Activated T-helper 1 cell treated with anti-CD3 and anti-CD28 coated beads, Interleukin-2, amount 50 U/mL, for 16 hours (primary cell): ENCODE measurements at places on chromosomes 12 and 14.

DNA sequence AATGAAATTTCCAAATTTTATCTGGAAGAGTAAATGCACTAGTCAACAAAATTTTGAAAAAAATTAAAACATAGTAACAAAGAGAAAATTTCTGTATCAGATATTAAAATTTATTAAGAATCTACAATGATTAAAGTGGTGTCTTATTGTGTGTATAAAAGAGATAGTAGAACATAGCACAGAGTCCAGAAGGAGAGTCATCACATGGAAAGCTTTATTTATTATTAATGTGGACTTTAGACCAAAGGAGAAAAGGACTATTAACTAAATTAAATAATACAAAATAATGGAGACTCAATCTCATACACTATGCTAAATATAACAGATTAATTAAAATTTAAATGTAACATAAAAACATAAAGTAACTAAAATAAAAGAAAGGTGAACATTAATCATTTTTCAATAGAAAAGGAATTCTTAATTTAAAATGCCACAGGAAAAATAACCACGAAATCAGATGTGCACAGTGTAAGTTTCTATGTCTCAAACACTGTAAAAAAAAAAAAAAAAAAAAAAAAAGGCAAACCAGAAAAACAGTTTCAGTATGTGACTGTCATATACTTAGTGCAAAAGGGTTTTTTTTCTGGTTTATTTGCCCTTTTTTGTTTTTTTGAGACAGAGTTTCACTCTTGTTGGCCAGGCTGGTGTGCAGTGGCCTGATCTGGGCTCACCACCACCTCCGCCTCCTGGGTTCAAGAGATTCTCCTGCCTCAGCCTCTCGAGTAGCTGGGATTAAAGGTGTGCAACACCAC is 95.4 kb downstream of the MYF5 start:
- no peak for DNase-seq

GRCh38 chr12:79250960-79251755 is 386.6 kb downstream of the SYT1 start:
- DNase-seq, result no peak

GRCh38 chr14:37469650-37470049 is 125.4 kb downstream of the FOXA1 start:
- no peak for DNase-seq

- DNase-seq, result peak; percentile 31
Observed at GRCh38 chr12:47744005-47744651, 14.6 kb downstream of the RAPGEF3 start.

GRCh38 chr14:69631509-69631908 is 20.1 kb downstream of the SUSD6 start:
- DNase-seq, result no peak

DNA sequence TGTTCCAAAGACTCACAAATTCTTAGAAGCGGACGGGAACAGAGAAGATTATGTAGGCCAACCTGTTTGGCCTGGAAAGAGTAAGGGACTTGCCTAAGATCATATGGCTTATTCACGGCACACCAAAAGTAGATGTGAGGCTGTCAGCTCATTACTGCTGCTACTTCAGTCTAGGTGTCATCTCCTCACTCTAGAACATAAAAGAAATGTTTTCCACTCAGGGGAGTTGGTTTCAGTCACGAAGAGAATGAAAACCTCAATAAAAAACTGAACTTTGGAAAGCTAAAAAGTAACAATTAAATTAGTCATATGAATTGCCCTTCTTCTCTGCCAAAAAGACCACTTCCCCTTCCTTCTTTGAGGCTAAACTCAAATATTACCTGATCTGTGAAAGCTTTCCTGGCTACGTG is 658 bp upstream of the CEP128 start:
- DNase-seq, result no peak

GRCh38 chr12:47400266-47400665 is 305.6 kb downstream of the RPAP3 start:
- DNase-seq, result no peak

DNA sequence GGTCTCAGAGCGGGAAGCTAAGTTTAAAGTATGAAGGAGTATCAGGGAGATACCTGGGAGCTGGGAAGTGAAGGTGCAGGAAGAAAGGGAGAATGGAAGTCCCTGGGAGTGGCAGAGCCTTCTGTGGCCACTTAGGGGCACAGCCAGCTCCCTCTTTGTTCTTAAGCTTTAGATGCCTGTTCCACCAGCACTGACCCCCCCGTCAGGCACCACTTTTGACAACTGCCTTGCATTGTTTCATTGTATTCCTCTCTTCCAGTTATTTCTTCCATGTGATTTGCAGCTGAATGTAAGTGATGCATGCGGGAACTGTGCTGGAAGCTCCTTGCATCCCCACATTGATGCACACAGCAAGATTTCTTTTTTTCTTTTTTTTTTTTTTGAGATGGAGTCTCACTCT is 2.6 kb downstream of the GALNT16 start:
- DNase-seq, result no peak

GRCh38 chr12:114392909-114393308 is 13.0 kb downstream of the TBX5 start:
- no peak for DNase-seq

GRCh38 chr14:46008348-46008747 is 643.2 kb downstream of the RPL10L start:
- DNase-seq, result no peak

- DNase-seq, result no peak
Observed at GRCh38 chr14:69059658-69060623, 80.8 kb upstream of the ACTN1 start.

DNA sequence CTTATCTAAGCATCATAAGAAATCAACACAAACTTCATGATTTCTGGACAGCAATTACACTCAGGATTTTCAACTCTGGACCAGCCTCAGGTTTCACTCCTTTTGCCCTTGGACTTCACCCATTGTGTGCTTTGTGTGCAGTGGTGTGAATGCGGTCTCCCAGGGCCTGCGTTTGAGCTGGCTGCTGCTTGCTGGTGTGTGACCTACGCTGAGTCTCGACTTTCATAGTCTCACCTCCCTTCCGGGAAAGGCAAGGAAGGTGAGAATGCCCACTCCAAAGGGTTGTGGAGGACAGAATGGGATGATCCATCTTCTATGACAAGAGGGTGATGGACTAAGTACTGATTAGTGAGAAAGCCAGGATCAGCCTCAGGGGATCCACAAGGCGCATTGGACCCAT is 228.8 kb downstream of the C12orf75 start:
- no peak for DNase-seq

- no peak for DNase-seq
Observed at GRCh38 chr12:10392394-10392930, 2.6 kb upstream of the KLRK1 start.

- DNase-seq, result no peak
Observed at GRCh38 chr14:105817971-105818711, 291.8 kb downstream of the TMEM121 start.

DNA sequence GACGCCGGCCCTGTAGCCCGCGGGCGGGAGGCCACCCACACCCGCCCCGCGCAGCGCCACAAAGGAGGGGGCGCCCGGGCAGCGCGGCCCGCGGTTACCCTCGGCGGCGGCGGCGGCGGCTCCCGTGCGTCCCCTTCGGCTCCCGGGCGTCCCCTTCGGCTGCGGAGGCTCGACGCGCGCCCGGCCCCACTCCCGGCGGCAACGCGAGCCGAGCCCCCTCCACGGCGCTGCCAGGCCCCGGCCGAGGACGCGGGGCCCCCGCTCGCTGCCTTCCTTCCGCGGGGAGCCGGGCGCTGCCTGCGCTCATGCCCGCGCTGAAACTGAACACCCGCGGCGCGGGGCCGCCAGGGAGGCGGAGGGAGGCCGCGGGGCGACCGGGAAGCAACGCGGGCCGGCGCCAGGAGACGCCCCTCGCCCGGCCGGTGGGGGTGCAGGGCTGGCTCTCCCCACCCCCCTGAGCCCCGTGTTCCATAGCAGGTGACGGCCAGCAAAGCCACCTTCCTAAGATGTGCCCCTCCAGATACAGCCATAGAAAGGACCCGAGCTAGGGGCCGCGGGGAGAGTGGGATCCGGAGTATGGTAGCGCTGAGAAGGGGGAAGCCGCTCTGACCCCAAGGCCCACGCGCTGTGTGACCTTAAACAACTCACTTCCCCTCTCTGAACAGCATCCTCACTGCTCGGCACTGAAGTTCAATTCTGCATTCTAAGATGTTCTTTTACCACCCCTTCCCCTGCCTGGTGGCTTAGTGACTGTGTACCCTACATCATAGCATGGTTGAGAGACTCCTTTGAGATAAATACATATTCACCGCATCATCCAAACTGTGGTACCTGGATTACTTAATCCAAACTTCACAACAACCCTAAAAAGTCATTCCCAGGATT is 42.8 kb downstream of the KDM2B start:
- no peak for DNase-seq
